ENCODE measurements at places on chromosomes 4 and X.

GRCh38 chr4:112379306-112379705 lies 82.1 kb downstream of the ALPK1 start:
- no peak for DNase-seq

- peak; percentile 88 for DNase-seq
Observed at GRCh38 chrX:153400146-153401132, 711 bp downstream of the PNMA6E start.

DNA sequence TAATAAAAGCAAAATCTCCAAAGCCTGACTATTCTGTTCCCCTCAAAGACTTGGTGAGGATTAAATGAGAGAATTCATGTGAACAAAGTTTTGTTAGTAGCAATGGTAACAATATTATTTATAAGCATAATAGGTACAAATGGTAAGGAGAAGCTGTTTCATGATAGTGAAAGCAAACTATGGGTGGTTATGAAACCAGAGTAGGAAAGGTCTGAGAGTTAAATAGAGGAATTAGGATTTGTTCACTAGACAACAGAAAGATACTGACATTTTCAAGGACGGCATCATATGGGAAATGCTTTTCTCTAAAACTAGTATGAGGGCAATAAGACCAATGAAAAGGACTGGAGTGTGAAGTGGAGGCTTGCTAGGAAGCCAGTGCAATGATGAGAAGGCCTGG lies 128.6 kb upstream of the FTHL17 start:
- DNase-seq: no peak

DNA sequence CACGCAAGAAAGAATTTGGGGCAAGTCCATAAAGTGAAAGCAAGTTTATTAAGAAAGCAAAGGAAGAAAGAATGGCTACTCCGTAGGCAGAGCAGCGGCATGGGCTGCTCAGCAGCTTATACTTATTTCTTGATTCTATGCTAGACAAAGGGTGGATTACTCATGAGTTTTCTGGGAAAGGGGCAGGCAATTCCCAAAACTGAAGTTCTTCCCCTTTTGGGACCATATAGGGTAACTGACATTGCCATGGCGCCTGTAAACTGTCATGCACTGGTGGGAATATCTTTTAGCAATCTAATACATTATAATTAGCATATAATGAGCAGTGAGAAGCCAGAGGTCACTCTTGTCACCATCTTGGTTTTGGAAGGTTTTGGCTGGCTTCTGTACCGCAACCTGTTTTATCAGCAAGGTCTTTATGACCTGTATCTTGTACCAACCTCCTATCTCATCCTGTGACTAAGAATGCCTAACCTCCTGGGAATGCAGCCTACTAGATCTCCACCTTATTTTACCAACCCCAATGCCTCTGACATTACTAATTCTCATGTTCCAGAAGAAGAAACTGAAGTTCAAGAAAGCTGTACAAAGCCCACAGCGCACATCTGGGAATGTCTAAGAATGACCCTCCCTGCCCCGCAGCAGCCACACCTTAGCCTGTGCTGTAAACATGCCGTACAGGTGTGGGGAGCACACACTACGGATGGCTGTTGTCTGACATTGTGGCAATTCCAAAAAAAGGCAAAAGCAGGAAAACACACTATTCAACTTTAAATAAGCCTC lies 18.6 kb downstream of the RXFP1 start:
- DNase-seq: no peak

GRCh38 chr4:78806943-78807460 lies 30.9 kb downstream of the BMP2K start:
- DNase-seq: no peak

DNA sequence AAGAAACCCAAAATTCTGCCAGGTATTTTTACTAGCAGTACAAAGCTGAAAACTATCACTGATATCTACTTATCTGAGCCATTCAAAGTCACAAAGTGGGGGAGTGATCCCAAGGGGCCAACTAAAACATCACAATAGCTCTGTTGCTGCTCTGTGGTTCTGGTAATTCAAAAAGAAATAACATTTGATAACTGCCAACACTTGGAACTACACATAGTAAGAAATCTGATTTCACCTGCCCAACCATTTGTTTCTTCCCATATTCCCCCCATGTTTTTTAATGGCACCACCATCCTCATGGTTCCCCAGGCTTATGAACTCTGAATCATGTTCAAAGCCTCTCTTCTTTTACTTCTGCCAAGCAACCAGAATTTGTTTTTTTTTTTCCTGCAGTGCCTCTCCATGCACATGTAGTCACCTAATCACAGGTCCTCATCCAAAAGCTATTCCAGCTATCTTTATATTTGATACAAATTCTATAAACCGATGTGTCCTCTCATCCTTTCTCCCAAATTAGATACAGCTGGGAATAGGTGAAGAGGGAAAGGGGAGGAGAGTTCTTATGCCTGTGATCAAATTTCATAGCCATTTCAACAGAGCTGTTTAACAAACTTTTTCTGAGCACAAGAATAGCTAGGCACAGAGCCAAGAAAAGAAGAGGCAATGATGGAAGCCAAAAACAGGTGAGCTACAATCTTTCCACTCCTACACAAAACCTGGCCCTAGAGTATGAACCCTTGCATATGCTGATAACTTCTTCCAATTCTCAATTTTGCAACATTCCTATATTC lies 7.7 kb downstream of the AMMECR1 start:
- DNase-seq: no peak
